ENCODE measurements at places on chromosomes 7 and 10. TPM values are rescaled to one million over a fixed set of nuclear protein-coding genes. Genes with fewer than 3 reads are reported as not detected.

DNA sequence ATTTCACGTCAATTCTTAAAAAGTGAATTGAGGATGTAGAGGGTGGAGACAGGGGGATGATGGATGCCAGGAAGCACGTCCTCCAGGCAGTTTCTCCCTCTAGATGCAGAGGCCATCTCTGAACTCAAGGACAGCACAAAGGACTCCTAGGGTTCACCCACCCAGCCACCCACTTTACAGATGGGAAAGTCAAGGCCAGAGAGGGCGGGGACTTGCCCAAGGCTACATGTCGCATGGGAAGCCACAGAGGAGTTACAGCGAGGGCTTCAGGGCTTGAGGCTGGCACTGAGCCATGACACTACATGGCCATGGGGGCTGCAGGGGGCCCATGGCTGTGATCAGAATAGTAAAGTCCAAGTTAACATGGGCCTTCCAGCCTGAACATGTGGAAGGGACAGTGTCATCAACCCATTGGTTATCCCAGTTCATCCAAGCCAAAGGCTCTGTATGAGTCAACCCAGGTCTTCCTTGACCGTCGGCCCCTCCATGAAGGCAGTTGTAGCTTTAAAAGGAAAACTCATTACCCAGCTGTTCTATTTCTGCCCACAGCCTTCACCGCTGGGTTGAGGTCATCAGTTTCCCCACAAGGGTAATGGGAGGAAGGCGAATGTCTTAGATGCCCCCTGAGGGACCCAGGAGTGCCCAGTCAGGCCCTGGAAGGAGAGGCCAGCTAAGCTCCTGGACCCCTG is 24.3 kb upstream of the KPNA7 start:
- no peak overlapping the region for H3K27ac ChIP-seq
- H3K4me3 ChIP-seq, result no peak overlapping the region
- no peaks in the 10 kb centered on the region for H3K4me1 ChIP-seq
- DNase-seq, result no peak
- H3K27me3 ChIP-seq, result no peaks in the 10 kb centered on the region

DNA sequence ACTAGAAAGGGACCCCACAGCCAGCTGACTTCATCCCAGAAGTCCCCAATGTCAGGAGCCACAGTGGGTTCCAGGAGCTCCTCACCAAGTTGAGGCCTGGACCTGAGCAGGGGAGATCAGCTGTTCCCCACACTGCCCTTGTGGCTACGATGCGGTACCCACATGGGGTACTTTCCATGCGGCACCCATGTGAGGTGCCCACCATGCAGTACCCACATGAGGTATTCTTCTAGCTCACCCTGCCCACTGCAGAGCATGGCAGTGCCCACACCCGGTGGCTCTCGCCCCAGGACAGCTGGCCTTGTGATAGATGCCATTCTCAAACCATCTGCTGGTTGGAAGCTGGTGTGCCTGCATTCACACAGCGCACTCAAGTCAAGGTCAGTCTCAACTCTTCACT is 136.3 kb upstream of the PDE1C start:
- no peaks in the 10 kb centered on the region for H3K4me1 ChIP-seq
- no peaks in the 10 kb centered on the region for H3K27me3 ChIP-seq
- DNase-seq, result no peak
- no peaks in the 10 kb centered on the region for H3K36me3 ChIP-seq
- no peak overlapping the region for H3K27ac ChIP-seq

Gene SSC4D
- 2.8 TPM for total RNA-seq

DNA sequence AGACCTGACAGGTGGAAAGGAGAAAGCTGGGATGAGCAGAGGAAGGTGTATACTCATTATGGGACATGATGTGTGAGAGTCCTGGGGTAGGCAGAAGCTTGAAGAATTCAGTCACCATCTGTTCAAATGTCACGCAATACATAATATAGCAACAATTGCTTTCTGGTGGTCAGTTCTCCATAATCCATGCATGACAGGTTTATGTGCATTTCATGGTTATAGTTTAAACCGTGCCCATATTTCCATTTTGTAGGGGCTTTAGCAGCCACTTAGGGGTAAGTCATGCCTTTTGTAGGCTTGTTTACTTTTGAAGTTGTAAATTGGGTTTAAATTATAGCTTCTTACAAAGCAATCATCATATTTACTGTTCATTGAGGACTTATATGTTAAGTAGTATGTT is 158.8 kb downstream of the NXPH1 start:
- no peak overlapping the region for H3K27ac ChIP-seq
- no peaks in the 10 kb centered on the region for H3K4me1 ChIP-seq
- H3K4me3 ChIP-seq, result no peak overlapping the region
- no peaks in the 10 kb centered on the region for H3K27me3 ChIP-seq
